Activated T-cell treated with anti-CD3 and anti-CD28 coated beads for 1 hour (primary cell): ENCODE measurements at places on chromosomes 12 and 14.

- DNase-seq: no peak
These were observed 1.8 kb upstream of the GNS start for GRCh38 chr12:64760808-64761573.

GRCh38 chr12:119870457-119870856, 6.7 kb downstream of the CIT start:
- DNase-seq: no peak

- no peak for DNase-seq
These were observed 30.3 kb downstream of the HIP1R start for GRCh38 chr12:122865268-122866231.

DNA sequence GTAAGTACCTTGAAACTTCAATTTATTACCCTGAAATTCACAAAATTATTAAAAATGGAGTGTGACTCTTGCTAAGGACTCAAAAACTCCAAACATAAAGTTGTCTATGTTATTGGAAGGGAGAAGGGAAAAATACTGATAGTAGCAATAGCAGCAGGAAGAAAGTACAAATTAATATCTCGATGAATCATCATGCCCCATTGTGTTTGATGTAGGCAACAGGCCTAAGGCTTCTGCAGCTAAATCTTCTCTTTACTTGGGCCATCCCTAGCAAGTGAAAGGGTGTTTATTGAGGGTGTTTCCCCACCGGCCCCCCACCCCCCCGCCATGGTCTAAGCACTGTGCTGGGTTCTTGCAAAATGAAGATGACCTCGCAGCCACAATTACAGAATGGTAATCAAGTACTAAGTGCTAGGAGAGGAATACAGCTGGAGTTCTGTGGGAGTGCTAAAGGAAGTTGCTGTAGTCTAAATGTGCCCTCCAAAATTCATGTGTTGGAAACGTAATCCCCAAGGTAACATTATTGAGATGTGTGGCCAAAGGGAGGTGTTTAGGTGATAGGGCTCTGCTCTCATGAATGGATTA, 76.5 kb downstream of the SNAPC1 start:
- DNase-seq: no peak

GRCh38 chr14:103716091-103716801, 636 bp downstream of the ZFYVE21 start:
- DNase-seq: no peak

- no peak for DNase-seq
These were observed 13.5 kb upstream of the KRT73 start for GRCh38 chr12:52631676-52632459.

- DNase-seq: no peak
These were observed 10.9 kb downstream of the COPS7A start for GRCh38 chr12:6734506-6735387.

DNA sequence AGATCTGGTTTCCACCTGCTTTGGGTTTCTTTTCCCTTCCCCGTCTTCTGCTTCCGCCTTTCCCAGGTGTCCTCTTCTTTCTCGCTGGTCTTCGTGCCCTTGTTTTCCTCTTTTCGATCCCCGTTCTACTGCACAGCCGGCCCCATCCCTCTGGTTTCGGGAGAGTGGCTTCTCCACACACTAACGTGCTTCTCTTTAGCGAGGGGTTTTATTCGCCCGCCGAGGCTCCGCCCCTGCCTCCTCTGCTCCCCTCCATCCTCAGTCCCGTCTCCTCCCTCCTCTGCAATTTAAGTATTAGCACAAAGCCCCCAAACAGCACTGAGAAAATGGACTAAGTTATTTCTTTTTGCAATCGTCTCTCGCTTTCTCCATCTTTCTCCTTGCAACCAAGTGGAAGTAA, at the start of gene SLC7A8:
TSS of gene SLC7A8 (minus strand) at position 182 of the 400 bp plus-strand sequence. CDS start 746 bp downstream, outside the sequence.
- peak; percentile 11 for DNase-seq

GRCh38 chr14:75224561-75224960, 48.1 kb upstream of the TMED10 start:
- no peak for DNase-seq

DNA sequence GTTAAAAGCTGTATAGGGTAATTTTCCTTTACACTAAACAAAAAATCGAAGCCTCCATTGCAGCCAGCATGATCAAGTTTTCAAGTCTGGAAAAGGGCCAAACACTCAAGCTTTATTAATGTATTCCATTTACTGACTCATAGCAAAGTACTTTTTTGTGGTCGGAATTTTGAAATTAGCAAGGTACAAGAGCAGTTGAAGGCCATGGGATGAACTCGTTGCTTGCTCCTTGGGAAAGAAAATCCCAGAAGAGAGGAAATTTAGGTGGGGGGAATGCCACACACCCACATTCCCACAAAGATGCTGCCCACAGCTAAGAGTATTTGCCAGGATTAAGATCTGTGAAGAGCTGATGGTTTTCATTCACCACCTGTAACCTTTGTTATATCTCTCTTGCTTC, 333.7 kb downstream of the EGLN3 start:
- DNase-seq: no peak

DNA sequence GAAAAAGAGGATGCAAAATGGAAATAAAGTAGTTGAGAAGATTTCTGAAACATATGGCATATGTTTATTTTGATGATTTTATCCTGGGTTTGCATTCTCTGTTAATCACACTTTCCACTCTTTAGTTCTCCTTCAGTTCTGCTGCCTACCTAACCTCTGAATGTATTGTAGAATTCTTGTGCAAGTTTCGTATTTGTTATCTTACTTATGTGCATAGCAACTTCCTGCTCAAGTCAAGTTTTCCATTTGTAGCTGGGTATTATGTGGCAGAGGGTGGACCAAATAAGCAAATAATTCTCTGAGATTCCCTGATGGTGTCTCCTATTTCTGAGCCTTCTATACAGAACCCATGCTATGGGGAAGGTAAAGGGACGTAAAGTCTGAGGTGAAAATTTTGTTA, 381.6 kb downstream of the FOXG1 start:
- no peak for DNase-seq

DNA sequence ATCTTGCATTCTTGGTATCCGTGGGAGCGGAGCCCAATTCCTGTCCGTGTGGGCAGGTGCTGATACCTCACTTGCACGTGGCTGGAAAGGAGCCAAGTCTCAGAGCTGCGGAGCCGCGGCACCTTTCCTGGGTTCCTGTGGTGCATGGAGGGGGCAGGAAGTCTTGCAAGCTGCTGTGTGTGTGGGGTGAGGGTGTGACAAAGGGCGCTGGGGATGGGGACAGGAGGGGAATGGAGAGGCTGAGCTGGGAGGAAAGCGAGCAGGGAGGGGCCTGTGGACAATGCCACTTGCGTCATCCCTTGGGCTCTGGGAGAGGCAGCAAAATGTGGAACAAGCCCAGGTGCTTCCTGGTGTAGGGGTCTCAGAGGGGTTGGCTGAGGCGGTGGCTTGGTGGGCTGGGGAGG, 86.7 kb downstream of the CALM1 start:
- peak; percentile 22 for DNase-seq

- DNase-seq: no peak
These were observed 26.2 kb downstream of the FAM177A1 start for GRCh38 chr14:35072226-35072625.

DNA sequence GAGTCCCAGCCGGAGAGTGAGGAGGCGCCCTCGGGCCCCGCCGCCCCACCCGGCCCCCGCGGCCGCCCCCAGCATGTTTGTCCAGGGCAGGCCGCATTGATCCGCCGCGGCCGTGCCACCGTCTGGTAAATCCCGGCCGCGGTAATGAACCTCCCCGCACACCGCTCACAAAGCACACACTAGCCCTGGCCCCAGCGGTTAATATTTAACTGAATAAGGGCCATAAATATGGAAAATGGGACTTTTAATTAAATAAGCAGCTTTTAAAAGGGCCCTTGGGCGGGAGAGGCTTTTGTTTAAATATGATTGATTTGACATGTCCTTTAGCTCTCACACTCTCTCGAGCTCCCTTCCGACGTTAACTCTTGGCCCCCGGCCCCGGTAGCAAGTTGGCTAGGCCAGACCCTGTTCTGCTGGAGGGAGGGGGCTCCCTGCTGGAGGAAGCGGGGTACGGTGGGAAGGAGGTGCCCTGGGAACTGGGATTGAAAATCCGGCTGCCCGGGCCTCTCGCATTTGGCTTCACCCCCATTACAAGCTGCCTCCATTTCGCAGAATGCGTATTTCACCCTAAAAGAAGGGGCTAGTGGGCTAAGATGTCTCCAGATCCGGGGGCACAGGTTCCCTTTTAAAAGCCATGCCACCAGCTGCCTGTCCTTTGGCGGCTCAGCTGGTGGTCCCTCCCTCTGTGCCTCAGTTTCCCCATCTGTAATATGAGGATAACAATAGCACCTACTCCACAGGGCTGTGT, 199.8 kb downstream of the RBM19 start:
- no peak for DNase-seq

DNA sequence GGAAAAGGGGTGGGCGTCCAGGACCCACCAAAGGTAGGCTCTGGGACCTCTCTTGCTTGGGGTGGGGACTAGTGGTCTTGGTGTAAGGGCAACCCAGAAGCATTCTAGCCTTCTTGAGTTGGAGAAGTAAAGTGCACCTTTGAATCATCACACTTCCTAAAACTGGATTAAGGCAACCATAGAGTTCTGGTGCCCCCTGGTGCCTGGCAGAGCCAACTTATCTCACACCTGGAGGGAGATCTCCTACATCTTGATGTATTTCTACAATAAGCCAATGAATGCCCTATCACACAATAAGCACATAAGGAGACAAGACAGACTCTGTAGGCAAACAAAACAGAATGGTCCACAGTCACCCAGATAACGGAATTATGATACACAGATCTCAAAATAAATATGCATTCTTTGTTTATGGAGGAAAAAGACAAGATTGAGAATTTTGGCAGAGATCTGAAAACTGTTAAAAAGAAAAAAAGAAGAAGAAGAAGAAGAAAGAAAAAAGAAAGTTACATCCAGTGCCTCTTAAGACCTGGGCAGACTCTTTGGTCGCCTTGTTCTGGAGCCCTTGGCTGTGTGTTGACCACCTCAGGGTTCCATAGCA, 95.9 kb upstream of the PPP2R5C start:
- no peak for DNase-seq

DNA sequence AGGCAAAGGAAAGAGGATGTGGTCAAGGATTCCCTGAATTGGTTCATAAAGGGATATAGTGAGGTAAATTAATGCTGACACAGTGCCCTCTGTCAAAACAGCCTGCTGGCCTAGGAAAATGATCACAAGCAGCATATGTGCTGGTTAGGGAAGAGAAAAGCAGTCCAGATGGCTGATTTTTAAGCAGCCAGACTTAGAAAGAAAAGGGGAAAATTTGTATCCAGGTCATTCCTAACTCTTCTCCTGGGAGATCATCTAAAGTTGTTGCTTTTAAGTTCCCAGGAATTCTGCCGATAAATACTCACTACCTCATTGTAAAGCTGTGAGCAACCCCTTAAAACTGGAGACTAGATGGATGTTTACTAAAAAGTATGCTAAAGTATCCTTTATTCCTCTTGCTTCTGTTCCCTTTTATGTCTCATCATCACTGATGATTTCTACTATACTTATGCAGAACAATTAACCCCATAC, 46.4 kb upstream of the CNOT2 start:
- DNase-seq: no peak

GRCh38 chr12:92543840-92544239, 158.9 kb upstream of the PLEKHG7 start:
- no peak for DNase-seq

DNA sequence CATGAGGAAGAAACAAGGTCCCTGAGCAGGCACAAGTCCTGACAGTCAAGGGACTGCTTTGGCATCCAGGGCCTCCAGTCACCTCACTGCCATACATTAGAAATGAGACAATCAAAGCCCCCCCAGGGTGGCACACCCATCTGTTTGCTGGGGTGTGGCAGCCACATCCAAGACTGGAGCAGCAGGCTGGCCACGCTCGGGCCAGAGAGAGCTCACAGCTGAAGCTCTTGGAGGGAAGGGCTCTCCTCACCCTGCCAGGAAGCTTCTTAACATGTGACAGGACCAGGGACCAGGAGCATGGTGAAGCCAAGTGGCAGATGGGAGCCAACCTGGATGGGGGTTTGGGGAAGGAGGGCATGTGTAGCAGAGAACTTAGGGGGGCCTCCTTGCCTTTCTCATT, 10.0 kb downstream of the CACNB3 start:
- DNase-seq: no peak

GRCh38 chr14:100401792-100402191, 78.7 kb downstream of the SLC25A47 start:
- DNase-seq: no peak
